Naive B cell (primary cell): ENCODE measurements at places on chromosomes 12 and 14.

DNA sequence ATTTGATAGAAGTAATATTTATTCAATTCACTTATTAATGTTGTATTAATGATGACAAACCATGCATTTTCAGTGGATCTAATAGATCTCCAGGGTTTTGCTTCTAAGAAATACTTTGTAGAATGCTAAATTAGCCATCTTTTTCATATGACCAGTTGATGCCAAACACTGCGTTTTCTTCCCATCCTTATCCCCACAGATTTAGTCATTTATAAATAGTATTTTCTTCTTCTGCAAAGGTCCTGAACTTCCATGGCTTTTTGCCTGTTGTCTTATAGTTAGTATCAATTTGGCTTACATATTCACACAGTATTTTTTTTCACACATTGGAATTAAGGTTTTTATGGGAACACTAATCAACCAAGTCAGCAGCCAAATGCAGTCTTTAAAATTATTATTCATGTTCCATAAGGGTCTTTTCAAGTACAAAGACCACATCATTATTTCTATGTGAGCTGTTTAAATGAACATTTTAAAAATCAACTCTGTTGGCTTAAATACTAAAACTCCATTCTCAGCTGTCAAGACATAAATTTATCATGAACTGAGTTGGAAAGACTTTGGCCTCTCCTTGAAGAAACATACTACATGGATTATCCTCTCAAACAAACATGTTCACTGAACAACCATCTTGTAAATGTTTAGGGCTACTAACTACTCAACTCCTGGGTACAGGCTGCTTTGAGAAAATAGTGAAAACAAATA, 1278.4 kb upstream of the FLRT2 start:
- no peak for DNase-seq

GRCh38 chr12:7083125-7083524, 9.1 kb downstream of the C1R start:
- DNase-seq: no peak

GRCh38 chr12:129592449-129592848, 311.4 kb downstream of the TMEM132D start:
- no peak for DNase-seq

- DNase-seq: no peak
These were observed 5.4 kb downstream of the HSPB8 start for GRCh38 chr12:119183942-119184695.

- DNase-seq: no peak
These were observed 228.6 kb downstream of the DPF3 start for GRCh38 chr14:72665259-72665658.
